Tibial nerve (tissue), 4 donors: ENCODE measurements at places on chromosomes 3 and 15. TPM values are rescaled to one million over a fixed set of nuclear protein-coding genes. Genes with fewer than 3 reads are reported as not detected.
A peak's percentile ranks its signal among the peaks of the same experiment; 100 is the strongest.

Gene PPP1R14D
- not detected for total RNA-seq

Gene NANOGP8
- total RNA-seq = 2.3 TPM

Gene EOMES
- 0.60 TPM for total RNA-seq

Gene RLBP1
- total RNA-seq = not detected

Gene CIB2
- total RNA-seq = 0.63 TPM

DNA sequence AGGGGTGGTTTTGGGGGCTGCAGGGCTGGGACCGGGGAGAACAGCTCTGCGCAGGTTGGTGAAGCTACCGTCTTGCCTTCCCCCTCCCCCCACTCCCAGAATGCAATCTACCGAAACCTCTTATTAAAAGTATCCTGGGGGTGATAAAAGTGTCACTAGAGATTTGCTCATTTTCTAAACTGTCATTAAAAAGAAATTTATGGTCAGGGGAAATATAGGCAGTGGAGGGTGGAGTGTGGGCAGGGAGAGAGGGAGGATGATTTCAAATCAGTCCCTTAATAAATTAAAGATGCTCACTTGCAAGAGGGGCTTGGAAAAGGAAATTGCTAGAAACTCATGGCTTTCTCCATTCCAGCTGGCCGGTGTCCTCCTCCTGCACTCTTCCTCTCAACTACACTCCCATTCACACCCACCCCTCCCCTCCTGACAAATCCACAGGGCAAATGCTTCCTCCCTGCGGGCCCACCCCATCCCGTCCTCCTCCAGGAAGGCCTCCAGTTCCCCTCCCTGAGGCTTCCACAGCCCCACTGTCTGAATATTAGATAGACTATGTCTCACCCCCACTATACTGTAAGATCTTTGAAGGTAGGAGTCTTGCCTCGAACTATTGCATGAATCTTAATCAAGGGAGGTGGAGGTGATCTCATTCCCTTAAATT lies 83.9 kb downstream of the TLE3 start:
- no peak overlapping the region for H3K27ac ChIP-seq
- DNase-seq = no peak
- no peaks in the 10 kb centered on the region for H3K36me3 ChIP-seq
- no peaks in the 10 kb centered on the region for H3K27me3 ChIP-seq
- no peak overlapping the region for H3K4me3 ChIP-seq
- no peaks in the 10 kb centered on the region for H3K4me1 ChIP-seq

- no peaks in the 10 kb centered on the region for H3K27me3 ChIP-seq
- DNase-seq = peak; percentile 91
- H3K27ac ChIP-seq = peak overlapping the region; percentile 83
- H3K36me3 ChIP-seq = no peaks in the 10 kb centered on the region
- peaks cover 7% of the 10 kb centered on the region for H3K4me1 ChIP-seq
Measured at GRCh38 chr3:126389112-126389793, 5.5 kb upstream of the CFAP100 start.

- H3K4me1 ChIP-seq = no peaks in the 10 kb centered on the region
- no peak for DNase-seq
- H3K27ac ChIP-seq = no peak overlapping the region
- no peak overlapping the region for H3K4me3 ChIP-seq
- H3K27me3 ChIP-seq = no peaks in the 10 kb centered on the region
Measured at GRCh38 chr15:75989045-75989444, 23.2 kb downstream of the NRG4 start.
